Osteoblast (primary cell): ENCODE measurements at places on chromosomes 6 and 20. TPM values are rescaled to one million over a fixed set of nuclear protein-coding genes. Genes with fewer than 3 reads are reported as not detected.
A peak's percentile ranks its signal among the peaks of the same experiment; 100 is the strongest.

Gene MSH5
- 12.4 and 13.0 TPM in 2 replicates for total RNA-seq

Gene NHLRC1
- 2.4 and 2.9 TPM in 2 replicates for total RNA-seq

- peak; percentile 92 for DNase-seq
Measured at GRCh38 chr6:169724494-169725124, at the start of gene PHF10. PHF10 (minus strand) TSS chr6:169724500; CDS start chr6:169723931, 569 bp downstream.

GRCh38 chr20:53652859-53653517, 59.3 kb upstream of the ZNF217 start:
- no peak for DNase-seq

Gene POLR1C
- total RNA-seq = 28.6 and 29.5 TPM in 2 replicates

- DNase-seq = no peak
Measured at GRCh38 chr6:80330961-80331360, 224.5 kb downstream of the BCKDHB start.

Gene BPI
- under 0.01 TPM in 1 of 2 replicates, not detected in the other for total RNA-seq

- DNase-seq = no peak
Measured at GRCh38 chr6:44122801-44123200, 4.5 kb downstream of the MRPL14 start.

DNA sequence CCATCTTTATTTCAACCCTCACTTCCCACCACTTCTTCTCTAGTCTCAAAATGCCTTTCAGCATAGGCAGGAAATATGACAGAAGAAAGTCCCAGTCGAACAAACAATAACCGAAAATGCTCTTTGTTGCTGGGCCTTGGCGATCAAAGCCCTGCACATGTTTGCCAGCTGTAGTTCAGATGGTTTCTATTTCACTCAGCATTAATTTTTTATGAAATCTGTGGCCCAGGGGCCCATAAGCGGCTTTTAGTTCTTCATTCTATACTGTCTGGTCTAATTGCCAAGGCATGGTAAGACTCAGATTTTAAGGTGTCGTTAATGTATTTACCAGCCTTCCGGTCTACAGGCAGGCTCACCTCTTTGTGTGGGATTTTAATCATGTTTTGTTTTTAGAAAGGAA, 10.9 kb upstream of the F13A1 start:
- DNase-seq = no peak

Gene TREM1
- total RNA-seq = 0.72 and 1.8 TPM in 2 replicates

Gene BMP7
- total RNA-seq = not detected in 2 replicates

DNA sequence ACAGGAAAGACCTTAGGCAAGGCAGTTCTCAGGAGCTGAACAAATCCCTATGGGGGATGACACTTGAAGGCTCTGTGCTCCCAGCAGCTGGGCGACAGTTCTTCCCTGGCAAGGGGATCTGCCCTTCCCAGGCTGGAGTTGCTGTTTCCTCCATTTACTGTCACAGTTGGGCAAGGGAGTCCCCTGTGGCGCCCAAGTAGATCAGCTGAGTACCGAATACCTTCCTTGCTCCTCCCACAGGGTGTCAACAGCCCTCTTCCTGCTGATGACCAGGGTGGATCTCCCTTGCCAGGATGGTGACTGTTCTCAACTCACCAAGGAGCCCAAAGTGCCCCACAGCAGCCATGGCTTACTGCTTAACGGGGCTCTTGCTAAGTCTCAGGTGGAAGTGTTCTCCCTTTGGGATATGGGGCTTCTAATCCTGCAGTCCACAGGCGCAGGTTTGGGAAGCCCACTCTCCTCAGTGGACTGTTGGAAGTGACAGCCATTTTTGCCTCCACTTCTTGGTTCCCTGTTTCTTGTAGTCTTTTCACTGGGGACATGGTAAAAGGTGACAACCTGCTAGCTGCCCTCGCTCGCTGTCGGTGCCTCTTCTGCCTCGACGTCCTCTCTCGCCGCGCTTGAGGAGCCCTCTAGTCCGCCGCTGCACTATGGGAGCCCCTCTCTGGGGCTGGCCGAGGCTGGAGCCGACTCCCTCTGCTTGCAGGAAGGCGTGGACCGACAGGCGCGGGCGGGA, 5.7 kb upstream of the PSMG4 start:
- peak; percentile 83 for DNase-seq

GRCh38 chr20:50312682-50313521, 122.3 kb downstream of the CEBPB start:
- peak; percentile 89 for DNase-seq

- DNase-seq = peak; percentile 66
Measured at GRCh38 chr6:16562498-16562897, 198.8 kb downstream of the ATXN1 start.

Gene CDK5RAP1
- 14.4 and 16.6 TPM in 2 replicates for total RNA-seq

GRCh38 chr6:113481458-113481857, 375.7 kb upstream of the MARCKS start:
- no peak for DNase-seq

DNA sequence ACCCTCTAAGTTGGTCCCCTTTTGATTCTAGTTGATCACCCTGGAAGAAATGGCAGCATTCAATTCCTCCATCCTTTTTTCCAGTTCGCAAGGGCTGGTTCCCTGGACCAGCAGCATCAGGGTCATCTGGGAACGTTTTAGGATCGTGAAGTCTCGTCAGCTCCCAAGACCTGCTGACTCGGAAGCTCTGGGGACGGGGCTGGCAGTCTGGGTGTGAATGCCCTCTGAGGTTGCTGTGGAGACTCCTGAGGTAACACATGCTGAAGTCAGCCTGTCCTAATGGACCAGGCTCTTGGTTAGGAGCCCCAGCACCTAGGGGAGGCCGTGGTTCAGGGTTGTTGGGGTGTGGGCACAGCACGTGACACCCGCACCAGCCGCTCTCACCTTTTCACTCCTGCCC, 164.1 kb downstream of the SYNDIG1 start:
- no peak for DNase-seq

DNA sequence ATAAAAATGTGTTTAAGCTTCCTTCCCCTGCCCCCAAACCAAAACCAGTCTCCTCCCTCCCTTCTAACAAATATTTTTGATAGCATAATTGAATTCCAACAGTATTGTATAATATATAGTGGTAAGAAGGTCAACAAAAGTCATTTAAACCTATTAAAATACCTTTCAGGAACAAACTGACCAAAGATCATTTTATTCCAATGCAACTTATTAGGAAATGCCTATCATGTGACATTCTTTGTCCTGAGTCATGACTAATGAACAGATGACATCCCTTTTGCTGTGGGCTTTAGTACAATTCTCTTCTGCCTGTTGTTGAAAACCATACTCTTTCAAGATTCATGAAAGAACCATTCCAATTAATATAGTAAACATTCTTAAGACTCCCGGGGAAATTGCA, 51.5 kb upstream of the TRAF3IP2 start:
- DNase-seq = no peak

- DNase-seq = no peak
Measured at GRCh38 chr6:143276436-143276835, 174.1 kb downstream of the ADAT2 start.

DNA sequence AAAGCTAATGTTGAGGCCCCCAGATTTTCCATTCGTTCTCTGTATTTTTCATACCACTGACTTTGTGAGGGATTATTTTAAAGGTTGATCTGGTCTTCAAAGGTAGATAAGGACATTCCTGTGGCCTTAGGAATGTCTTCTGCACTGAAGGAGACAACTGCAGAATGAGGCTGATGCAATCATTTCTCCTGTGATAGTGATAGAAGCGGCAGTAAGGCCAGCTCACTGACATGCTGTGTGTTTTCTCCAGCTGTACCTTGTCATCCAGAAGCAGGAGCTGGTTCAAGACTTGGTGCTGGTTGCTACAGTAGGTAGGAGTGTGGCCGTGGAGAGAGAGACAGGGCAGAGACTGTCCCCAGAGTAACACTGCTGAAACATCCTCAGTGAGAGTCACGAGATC, 53.8 kb downstream of the DCBLD1 start:
- DNase-seq = no peak

DNA sequence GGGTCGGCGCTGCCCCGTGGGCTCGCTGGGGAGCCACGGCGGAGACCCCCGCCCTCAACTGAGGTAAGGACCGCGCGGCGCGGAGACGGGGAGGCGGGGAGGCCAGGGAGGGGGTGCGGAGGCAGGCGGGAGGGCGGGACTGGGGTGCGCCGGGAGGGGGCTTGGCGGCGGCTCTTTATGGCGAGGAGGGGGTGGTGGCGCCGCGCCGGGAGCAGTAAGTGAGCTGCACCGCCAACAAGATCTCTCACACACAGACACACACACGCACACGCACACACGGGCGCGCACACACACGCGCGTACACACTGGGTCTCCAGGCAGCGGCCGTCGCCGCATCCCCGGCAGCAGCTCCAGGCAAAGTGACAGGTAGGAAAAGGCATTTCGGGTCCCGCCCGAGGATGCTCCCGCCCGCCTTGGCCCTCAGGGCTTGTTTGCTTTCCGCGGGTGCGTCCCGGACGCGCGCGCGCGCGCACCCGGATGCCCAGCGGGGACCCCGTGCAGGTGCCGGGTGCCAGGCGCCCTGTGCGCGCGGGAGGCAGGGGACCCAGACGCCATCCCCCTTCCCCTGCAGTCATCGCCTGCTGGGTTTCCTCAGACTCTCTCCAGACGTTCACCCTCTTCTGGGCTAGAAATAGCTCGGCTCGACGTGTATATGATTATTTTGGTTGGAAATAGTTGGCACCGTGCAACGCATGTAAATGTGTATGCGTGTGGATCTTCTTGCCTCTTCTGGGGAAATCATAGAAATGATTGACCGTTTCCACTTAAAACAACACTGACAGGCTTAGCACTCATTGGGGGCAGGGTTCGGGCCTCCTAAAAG, at the start of gene PLCB4:
PLCB4 (plus strand) TSS at position 247 of the 823 bp plus-strand sequence. CDS start 238,728 bp downstream, outside the sequence.
- peak; percentile 86 for DNase-seq

- DNase-seq = no peak
Measured at GRCh38 chr6:157096522-157096921, 226.8 kb downstream of the TMEM242 start.

Gene MUC21
- total RNA-seq = not detected in 2 replicates

- no peak for DNase-seq
Measured at GRCh38 chr6:195861-196360, 96.4 kb upstream of the DUSP22 start.

- no peak for DNase-seq
Measured at GRCh38 chr6:46440141-46440540, 51.1 kb downstream of the RCAN2 start.

DNA sequence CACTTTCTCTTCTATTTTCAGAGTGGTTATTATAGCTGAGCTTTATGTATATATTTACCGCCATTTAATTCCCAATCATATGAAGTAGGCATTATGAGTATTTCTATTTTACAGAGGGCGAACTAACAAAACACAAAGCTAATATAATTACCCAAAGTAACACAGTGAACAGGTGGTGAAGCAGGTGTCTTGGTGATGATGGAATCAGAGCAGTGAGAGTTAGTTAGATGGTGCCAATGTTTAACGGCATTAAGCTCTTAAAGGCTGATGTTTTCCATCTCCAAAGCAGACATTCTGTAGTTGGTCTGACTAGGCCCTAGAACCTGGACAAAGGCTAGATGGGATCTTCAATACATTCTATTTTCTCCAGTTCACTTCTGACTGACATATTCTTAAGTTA, 551.1 kb upstream of the SYNCRIP start:
- no peak for DNase-seq

Gene RAD21L1
- total RNA-seq = not detected in 2 replicates

- no peak for DNase-seq
Measured at GRCh38 chr6:134602123-134602522, 284.2 kb upstream of the SGK1 start.

Gene NECAB3
- 14.7 and 27.1 TPM in 2 replicates for total RNA-seq

GRCh38 chr6:21295506-21296240, 297.9 kb upstream of the SOX4 start:
- DNase-seq = no peak

DNA sequence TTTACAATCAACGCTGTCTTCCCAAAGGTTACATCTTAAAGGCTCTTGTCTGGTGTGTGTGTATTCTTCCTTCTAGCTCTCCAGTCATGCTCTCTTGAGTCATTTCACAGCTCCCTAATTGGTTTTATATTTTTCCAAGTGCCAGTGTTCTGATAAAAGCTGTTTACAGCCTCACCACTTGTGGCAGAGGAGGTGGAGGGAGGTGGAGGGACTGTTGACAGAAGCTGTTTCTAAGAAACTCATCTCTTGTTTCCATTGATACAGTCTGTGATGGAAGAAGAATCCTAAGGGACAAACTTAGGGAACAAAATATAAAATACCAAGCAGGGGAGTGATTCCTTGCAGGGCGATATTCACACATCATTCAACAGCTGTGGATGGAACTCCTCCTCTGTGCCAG, 64.0 kb downstream of the QRSL1 start:
- no peak for DNase-seq

Gene VSTM2L
- total RNA-seq = 2.5 and 2.9 TPM in 2 replicates

DNA sequence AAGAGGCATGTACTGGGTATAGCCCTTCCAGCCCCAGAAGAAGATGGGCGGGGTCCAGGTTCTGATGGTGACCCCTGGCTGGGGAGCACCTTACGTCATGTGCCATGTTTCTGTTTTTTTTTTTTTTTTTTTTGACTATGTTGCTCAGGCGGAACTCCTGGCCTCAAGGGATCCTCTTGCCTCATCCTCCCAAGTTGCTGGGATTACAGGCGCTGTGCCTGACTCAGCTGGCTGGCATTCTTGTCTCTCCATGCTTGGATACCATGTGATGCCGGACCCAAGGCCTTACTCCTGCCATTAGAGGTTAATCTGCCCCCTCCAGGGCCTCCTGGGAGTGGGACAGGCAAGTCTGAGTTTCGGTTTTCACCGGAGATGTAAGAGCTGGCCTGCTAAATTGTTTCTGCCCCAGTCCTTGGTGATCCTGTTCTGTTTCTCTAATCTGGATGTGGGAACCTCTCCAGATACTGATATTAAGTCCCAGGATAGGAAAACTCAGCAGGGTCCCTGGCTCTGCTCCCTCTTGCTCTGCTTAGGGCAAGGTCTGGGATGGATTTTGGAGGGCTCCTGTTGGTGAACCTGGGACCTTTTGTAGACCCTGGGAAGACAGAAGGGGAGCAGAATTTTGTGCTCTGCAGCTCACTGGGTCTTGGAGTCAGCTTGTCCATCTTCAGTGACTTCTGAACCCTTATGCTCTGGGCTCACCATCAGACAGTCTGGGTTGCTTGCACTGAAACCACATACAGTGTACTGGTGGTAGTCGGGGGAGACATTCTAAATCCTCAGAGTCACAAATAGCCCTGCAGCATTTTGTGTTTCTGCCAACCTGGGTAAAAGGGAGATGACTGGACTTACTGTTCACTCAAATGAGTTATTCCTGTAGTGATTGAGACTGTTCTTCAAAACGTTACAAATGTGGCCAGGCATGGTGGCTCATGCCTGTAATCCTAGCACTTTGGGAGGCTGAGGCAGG, 45.1 kb downstream of the PTK7 start:
- DNase-seq = peak; percentile 93

Gene RIPPLY2
- total RNA-seq = under 0.01 TPM in 1 of 2 replicates, not detected in the other

GRCh38 chr20:16166737-16167136, 406.5 kb downstream of the KIF16B start:
- DNase-seq = no peak

Gene SPATS1
- not detected in 2 replicates for total RNA-seq

DNA sequence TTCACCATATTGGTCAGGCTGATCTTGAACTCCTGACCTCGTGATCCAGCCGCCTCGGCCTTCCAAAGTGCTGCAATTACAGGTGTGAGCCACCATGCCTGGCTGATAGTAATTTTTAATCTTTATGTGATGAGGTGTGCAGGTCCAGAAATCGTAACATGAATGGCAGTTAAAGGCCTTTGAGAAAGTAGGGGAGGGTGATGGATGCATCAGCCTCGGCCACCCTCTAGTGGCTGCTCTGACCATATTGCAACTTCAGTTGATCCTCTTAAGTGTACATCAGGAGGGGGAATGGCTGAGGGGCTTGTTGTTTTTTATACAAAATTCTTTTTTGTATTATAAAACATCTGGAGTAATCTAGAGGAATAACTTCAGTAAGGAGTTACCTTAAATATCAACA, 193.0 kb downstream of the ZFAND3 start:
- peak; percentile 82 for DNase-seq

Gene STX7
- 41.5 and 43.8 TPM in 2 replicates for total RNA-seq
